Iris pigment epithelial cell (primary cell): ENCODE measurements at places on chromosomes 16 and 17.
A peak's percentile ranks its signal among the peaks of the same experiment; 100 is the strongest.

- peak; percentile 70 for DNase-seq
Measured at GRCh38 chr17:2050300-2051060, 4.4 kb upstream of the HIC1 start.

DNA sequence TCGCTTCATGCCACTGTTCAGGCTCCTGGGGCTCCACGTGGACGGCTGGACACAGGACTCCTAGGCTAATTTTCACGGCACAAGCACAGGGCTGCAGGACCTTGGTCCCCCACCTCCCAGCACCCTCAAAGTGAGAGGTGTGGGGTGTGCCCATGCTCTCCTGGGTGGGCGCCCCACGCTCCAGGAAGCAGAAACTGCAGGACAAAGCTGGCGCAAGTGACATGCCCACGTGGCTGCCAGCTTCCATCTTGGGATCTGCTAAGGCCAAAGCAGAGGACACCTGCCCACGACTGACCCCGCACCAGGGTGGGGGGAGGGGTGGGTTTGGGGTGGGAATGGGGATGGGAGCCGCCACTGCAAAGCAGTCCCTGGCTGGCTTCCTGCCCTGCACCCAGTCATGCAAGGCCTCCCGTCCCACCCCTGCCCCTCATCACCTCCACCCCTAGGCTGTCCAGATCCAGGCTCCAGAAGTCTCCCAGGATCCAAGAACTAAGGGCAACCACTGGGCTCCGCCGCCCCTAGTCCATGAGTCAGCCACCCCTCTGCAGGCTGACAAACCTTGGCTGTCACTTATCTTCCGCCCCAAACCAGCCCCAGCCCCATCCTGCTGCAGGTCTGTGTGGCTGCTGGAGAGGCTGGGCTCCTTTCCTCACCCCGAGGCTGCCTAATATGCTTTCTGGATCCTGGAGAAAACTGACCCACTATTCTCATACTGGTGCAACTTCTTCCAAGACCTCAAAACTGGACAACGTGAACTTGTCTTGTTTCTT lies 11.1 kb downstream of the USP6 start:
- no peak for DNase-seq

- no peak for DNase-seq
Measured at GRCh38 chr17:45172541-45173286, 11.0 kb downstream of the HEXIM2 start.

DNA sequence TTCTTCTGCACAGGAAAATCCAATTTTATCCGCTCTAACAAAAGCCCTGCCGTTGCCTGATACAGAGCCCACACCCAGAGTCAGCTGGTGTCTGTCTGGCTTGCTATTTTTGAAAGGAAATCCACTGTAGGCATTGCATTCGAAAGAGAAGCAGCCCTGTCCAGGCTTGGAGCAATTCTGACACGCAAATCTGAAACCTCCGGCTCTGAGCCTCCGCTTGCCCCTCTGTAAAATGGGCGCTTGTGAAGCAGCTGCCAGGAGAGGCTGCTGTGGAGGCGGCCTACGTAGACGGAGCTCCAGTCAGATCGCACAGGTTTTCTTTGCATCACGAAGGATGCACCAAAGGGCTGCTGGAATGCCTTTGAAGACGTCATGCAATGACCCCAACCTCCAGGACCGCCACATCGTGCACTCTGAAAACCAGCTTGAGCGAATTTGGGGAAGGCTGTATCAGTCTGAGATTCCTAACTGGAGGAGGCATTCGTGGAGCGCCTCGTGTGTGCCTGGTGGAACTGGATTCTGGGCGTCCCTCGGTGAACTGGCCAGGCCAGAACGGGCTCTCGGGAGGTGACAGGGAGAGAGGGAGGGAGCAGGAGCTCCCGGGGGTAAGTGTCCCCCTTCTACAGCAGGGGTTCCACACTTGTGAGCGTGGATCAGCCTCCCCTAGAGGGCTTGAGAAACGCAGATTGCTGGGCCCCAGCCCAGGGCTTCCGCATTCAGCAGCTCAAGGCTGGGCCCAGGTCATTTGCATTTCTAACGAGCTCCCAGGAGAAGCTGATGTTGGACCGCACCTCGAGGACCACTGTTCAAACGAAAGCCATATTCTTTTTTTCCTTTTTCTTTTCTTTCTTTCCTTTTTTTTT lies 215.5 kb downstream of the MRTFB start:
- DNase-seq = no peak

DNA sequence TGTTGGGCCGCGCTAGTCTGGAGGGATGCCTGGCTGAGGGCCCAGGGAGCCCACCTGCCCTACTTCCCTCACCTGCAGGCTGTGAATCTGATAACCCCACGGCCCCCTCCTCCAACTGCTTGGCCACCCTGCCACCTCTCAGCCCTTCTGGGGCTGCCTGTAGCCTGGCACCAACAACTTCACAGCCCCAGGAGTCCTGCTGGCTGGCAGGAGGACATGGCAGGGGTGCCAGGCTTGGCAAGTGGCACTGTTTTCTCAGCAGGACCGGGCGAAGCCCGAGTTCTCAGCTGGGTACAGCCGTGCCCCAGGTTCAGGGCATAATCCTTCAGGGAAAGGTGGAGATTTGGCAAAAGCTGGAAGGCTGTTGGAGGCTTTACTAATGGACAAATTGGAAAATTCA lies 129.6 kb downstream of the CMIP start:
- no peak for DNase-seq

DNA sequence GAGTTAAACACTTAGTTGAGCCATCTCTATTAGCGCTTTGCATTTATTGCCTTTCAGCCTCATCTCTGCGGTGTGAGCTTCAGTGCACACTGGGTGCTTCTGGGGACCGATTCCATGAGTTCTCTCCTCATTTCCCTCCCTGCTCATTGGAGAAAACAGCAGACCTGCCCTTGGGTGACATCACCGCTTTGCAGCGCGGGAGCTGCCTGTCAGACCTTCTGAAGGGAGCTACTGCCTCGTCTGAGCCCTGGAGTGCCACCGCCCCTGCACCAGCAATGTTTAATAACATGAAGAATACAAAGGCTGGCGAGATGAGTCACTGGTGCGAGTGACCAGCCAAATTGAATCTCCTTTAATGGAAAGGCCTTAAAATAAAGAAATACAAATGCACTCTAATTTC lies 30.2 kb upstream of the CPPED1 start:
- DNase-seq = peak; percentile 11

DNA sequence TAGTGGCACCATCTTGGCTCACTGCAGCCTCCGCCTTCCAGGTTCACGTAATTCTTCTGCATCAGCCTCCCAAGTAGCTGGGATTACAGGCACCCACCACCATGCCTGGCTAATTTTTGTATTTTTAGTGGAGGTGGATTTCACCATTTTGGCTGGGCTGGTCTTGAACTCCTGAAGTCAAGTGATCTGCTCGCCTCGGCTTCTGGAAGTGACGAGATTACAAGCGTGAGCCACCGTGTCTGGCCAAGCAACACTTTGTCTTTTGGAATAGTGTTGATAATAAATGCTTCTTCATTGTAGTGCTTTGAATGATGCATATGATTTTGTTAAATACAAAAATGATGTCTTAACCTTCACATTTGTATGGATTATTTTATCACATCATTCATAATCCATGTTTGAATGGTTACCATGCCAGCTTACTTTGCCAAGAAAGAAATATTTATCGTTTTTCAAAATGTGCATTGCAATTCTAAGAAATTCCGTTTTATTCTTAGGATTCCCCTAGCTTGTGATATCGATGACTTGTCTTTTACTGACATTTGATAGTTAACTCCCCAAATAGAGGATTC lies 29.1 kb downstream of the USP10 start:
- DNase-seq = no peak

GRCh38 chr17:29584452-29585079 lies 4.9 kb downstream of the GIT1 start:
- DNase-seq = no peak

- DNase-seq = peak; percentile 57
Measured at GRCh38 chr16:46962629-46963028, 10.8 kb downstream of the DNAJA2 start.
